Thoracic aorta (tissue), 2 donors: ENCODE measurements at places on chromosomes 5 and 9. TPM values are rescaled to one million over a fixed set of nuclear protein-coding genes. Genes with fewer than 3 reads are reported as not detected.

The ECSCR gene
- total RNA-seq = 35.6 TPM

GRCh38 chr9:126723807-126724172, 81.0 kb upstream of the ZBTB43 start:
- no peaks in the 10 kb centered on the region for H3K36me3 ChIP-seq
- no peak overlapping the region for H3K27ac ChIP-seq
- H3K27me3 ChIP-seq = no peaks in the 10 kb centered on the region
- peak overlapping the region; percentile 76 for H3K4me3 ChIP-seq

The COL23A1 gene
- total RNA-seq = 1.5 TPM

DNA sequence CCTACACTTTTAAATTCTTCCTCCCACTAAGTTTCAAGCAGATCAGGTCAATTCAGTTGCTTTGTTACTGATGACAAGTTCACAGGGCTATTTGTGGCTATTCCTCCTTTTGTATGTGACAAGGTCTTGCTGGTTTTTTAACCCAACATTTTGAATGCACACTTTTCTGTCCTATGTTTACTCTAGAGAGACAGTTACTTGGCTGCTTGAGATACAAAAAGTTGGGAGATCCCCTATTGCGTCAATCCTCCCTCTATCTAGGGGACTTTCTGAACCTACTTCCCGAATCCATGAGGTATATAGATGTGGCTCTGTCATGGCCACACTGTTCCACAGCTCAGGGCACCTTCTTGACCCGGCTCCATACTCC, 386.7 kb downstream of the NTRK2 start:
- no peak overlapping the region for H3K4me3 ChIP-seq
- H3K27ac ChIP-seq = no peak overlapping the region
- H3K4me1 ChIP-seq = no peaks in the 10 kb centered on the region
- DNase-seq = no peak

DNA sequence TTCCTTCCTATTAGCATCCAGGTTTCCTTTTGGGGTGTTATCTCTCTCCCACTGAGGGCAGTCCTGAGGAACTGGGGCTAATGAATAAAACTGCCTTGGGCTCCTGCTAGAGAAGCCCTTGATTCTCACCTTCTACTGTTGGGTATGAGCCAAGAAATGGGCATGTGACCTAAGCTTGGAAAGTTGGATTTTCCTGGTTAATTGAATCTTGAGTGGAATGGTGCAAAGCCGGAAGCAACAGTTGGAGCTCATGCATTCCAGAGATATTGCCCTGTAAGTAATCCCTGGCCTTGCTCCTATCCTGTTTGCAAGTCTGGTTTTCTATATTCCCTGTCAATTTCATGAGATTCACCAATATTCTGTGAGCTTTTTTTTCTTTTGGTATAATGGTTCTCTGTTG, 158.5 kb upstream of the ELL2 start:
- H3K27ac ChIP-seq = no peak overlapping the region
- DNase-seq = no peak
- no peaks in the 10 kb centered on the region for H3K36me3 ChIP-seq
- H3K27me3 ChIP-seq = no peaks in the 10 kb centered on the region
- peaks cover 52% of the 10 kb centered on the region for H3K4me1 ChIP-seq
- H3K4me3 ChIP-seq = no peak overlapping the region

GRCh38 chr9:125214186-125214585, 13.8 kb downstream of the RABEPK start:
- no peak overlapping the region for H3K27ac ChIP-seq
- H3K4me1 ChIP-seq = no peaks in the 10 kb centered on the region
- H3K27me3 ChIP-seq = no peaks in the 10 kb centered on the region
- DNase-seq = no peak

DNA sequence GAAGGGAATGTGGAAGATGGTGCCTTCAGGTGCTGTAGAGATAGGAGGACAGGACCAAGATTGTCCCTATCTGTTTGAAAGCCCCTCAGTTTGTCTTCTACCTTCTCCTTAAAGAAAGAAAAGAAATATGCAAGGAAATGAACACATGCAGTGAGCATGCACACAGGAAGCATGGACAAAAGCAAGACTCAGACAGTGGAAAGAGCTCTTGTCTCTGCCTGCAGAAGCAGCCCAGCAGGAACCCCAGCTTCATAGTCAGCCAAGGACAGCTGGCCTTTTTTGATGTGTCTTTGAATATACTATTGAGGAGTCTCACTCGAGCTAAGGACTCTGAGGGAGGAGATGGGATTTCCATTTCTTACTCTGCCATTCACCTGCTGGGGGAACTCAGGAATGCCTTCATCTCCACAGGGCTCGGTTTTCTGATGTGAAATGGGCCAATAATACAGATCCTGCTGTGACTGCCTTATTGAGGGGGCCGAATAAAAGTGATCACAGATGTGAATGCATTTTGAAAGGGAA, 132.5 kb upstream of the ADRA1B start:
- H3K36me3 ChIP-seq = no peaks in the 10 kb centered on the region
- DNase-seq = no peak
- peak overlapping the region; percentile 84 for H3K27ac ChIP-seq
- H3K27me3 ChIP-seq = no peaks in the 10 kb centered on the region
- H3K4me3 ChIP-seq = no peak overlapping the region
- peaks cover 96% of the 10 kb centered on the region for H3K4me1 ChIP-seq

DNA sequence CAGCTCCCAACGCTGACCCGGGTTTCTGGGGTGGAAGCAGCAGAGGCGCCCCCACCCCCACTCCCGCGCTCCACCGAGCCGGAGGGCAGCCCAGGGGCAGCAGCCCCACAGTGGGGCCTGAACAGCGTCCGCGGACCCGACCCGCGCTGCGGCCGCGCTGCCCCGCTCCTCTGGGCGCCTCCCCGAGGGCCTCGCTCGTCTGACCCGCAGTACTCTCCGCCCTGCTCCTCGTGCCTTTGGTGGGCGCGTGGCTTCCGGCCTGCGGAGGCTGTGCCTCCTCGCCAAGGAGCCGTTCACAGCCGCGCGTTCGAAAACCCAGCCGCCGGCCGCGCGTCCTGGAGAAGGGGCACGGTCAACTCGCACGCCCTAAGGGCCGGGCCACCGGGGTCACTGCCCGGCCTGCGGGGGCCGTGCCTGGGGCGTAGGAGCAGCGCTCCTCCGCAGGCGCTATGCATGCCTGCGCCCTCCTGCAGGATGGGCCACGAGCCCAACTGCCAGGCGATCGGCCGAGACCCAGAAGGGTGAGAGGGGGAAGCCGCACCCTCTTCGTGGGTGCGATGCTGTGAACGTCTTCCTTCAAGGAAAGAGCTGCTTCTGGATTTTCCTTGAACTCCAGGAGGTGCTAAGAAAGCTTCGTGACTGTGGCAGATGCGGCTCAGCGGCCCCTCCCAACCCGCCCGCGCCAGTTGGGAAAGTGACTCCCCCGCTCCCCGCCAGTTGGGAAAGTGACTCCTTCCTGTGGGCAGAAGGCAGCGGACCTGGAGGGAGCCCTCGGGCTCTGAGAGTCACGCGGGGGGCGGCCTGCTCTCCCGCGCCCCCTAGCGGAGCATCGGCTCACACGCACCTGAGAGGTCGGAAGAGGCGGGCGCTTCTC, 82.7 kb downstream of the HSD17B3 start:
- no peak overlapping the region for H3K27ac ChIP-seq
- no peaks in the 10 kb centered on the region for H3K27me3 ChIP-seq
- DNase-seq = peak; percentile 16
- no peaks in the 10 kb centered on the region for H3K36me3 ChIP-seq

DNA sequence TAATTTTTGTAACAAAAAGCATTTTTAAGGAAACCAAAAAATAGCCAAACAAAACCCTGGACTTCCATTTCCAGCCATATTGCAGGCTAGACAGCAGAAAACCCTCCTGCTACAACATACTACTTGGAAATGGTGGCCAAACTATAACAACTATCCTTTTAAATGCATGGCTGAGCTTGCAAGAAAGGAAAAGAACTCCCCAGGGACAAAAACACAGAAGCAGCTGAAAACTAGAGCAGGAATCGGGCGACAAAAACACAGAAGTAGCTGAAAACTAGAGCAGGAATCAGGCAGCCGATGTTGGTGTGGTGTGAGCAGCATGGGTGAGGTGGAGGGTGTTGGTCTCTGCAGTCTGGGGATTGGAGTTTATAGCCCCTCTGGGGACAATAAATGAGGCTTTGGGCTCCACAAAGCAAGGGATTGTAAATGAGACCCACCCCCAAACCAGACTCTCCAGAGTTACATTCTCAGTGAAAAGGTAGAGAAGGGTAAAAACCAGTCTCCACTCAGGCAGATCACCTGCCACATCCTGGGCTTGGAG, 95.2 kb downstream of the C9orf50 start:
- no peaks in the 10 kb centered on the region for H3K27me3 ChIP-seq
- no peak overlapping the region for H3K4me3 ChIP-seq
- H3K4me1 ChIP-seq = no peaks in the 10 kb centered on the region

- no peak overlapping the region for H3K4me3 ChIP-seq
- DNase-seq = no peak
- peaks cover 12% of the 10 kb centered on the region for H3K36me3 ChIP-seq
- H3K27ac ChIP-seq = no peak overlapping the region
- no peaks in the 10 kb centered on the region for H3K27me3 ChIP-seq
- peaks cover 9% of the 10 kb centered on the region for H3K4me1 ChIP-seq
These were observed 4.1 kb downstream of the MRPL36 start for GRCh38 chr5:1795506-1795905.

DNA sequence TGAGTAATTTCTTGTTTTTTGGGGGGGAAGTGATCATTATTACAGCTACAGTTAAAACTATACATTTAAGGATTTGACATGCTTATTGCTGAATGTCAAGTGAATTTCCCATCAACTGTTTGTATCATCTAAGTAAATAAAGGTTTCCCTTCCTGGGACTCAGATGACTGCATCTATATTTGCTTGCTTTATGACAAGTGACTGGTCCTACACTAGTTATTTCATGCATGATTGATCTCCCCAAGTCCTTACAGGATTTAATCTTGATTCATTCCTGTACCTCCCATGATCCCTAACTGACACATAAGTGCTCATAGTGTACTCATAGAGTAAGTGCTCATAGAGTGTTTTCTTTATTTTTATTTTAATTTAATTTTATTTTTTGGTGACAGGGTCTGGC, 2.8 kb downstream of the TXNDC8 start:
- H3K27ac ChIP-seq = no peak overlapping the region
- no peaks in the 10 kb centered on the region for H3K27me3 ChIP-seq
- H3K36me3 ChIP-seq = no peaks in the 10 kb centered on the region
- H3K4me1 ChIP-seq = no peaks in the 10 kb centered on the region
- no peak overlapping the region for H3K4me3 ChIP-seq

The CDK5RAP2 gene
- total RNA-seq = 132 TPM

GRCh38 chr9:89877051-89878002, 272.5 kb downstream of the GADD45G start:
- H3K4me3 ChIP-seq = no peak overlapping the region
- no peaks in the 10 kb centered on the region for H3K36me3 ChIP-seq
- DNase-seq = no peak
- H3K27ac ChIP-seq = no peak overlapping the region

The CCDC192 gene
- not detected for total RNA-seq

The MZB1 gene
- total RNA-seq = not detected

GRCh38 chr5:14036947-14037346, 92.5 kb upstream of the DNAH5 start:
- DNase-seq = no peak
- H3K27ac ChIP-seq = peak overlapping the region; percentile 65
- peaks cover 23% of the 10 kb centered on the region for H3K4me1 ChIP-seq
- no peaks in the 10 kb centered on the region for H3K36me3 ChIP-seq
- H3K27me3 ChIP-seq = no peaks in the 10 kb centered on the region
- no peak overlapping the region for H3K4me3 ChIP-seq

The PCDHA8 gene
- total RNA-seq = not detected

DNA sequence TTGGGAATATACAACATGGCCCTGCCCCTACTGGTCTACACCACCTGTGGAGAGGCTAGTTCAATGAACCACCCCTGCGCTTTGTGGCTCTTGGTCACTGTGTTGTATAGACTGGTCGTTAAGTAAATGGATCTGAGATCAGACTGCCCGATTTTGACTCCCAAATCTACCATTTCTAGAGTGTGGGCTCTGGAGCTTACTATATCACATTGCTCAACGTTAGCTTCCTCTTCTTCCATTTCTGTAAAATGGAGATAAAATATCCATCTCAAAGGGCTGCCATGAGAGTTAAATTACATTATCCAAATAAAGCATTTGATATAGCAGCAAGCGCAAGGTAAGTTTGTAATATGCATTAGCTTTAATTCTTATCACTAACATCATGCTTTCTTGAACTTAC, 52.7 kb upstream of the IFNK start:
- no peak overlapping the region for H3K4me3 ChIP-seq
- no peaks in the 10 kb centered on the region for H3K36me3 ChIP-seq
- H3K27ac ChIP-seq = no peak overlapping the region
- no peaks in the 10 kb centered on the region for H3K27me3 ChIP-seq

DNA sequence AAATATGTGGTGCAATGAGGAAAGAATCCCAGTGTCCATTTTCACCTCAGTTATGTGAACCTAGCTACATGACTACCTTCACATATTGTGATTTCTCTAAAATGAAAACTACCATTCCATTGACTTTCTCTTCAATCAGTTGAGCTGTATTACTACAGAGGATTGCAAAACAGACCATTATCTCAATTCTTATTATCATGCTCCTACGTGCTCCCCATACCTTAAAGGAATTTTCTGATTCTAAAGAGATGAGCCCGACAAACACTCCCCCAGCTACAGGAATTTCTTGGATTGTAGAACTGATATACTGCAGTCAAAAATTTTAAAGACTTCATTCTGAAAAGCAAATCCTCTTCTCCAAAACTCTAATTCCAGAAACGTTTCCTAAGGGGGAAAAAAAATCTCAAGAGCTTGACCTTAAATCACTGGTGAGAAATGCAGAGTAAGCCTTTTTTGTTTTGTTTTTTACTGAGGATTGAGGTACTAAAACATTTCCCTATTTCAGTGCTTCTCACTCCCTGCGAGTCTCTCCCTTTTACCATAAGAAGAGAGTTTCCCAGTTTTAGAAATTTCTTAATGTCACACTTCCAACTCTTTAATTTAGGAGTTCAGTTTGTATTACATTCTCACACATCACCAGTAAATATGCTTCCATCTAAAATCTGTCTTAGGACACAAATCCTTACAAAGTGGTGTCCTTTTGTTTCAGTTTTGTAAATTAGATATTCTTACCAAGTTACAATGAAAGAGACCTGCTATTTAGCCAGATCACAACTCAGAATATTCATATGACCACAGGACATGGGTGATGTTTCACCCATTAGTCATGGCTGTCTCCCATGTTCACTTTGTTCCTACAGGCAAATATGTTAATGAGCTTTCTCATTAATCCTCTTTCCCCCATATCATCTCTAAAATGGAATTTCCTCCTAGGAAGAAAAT, 203.8 kb downstream of the TSSK1B start:
- no peaks in the 10 kb centered on the region for H3K27me3 ChIP-seq
- H3K36me3 ChIP-seq = no peaks in the 10 kb centered on the region
- no peak for DNase-seq
- H3K27ac ChIP-seq = no peak overlapping the region
- H3K4me1 ChIP-seq = no peaks in the 10 kb centered on the region

DNA sequence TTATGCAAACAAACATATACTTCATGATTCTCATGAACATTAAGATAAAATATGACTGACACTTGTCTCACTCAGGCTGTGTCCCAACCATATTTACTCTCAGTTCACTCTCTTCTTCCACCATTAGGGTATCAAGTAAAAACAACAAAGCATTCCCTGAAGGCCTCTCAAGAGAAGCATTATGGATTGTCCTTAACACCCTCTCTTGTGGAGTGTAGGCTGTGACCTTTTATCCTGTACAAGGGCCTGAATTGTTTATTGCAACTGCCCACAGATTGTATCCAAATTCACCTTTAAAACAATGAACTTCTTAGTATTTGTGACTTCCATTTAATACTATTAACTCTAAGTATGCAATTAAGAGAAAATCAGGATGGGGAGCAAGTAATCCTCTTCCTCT, 78.1 kb downstream of the RICTOR start:
- no peak overlapping the region for H3K4me3 ChIP-seq
- DNase-seq = no peak
- no peaks in the 10 kb centered on the region for H3K36me3 ChIP-seq
- no peaks in the 10 kb centered on the region for H3K27me3 ChIP-seq
- H3K27ac ChIP-seq = no peak overlapping the region
- no peaks in the 10 kb centered on the region for H3K4me1 ChIP-seq
